NCI-H1105 (cell line): ENCODE measurements at places on chromosomes 16 and 17.

DNA sequence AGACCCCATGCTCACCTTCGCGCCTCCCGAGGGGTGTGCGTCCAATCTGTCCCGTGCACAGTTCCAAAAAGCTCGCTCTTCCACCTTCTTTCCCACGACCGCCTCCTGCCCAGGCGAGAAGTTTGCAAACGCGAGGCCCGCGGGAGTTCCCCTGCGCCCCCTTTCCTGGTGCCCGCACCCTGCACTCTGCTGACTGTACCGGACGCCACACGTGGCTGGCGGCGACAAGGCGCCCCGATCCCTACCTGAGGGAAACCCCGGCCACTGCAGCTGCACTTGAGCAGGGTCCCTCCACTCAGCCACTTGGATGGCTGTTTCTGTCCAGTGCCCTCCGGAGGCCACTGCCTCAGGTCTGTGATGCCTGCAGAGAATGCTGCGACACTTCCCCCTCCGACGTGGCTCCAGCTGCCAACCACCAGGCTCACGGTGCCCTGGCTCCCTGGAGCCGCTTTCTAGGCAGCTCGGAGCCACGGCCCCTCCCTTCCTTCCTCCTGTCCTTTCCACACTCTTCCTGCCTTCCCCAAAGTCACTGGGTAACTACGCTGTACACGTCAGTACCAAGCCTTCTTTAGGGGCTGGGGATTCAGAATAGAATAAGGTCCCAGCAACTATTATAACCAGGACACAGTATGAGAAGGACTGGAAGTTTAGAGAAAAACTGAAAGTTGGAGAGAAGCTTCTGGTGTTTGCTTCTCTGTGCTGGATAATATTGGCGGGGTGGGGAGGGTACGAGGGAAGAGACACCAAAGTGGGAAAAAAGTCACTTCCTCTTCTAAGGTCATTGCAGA lies at the start of gene MLKL:
Gene MLKL (minus strand): TSS at position 425 of the 788 bp plus-strand sequence. CDS start 5,105 bp downstream, outside the sequence.
- no peak for DNase-seq

GRCh38 chr16:4519274-4520058 lies 19.1 kb downstream of the CDIP1 start:
- DNase-seq = no peak

DNA sequence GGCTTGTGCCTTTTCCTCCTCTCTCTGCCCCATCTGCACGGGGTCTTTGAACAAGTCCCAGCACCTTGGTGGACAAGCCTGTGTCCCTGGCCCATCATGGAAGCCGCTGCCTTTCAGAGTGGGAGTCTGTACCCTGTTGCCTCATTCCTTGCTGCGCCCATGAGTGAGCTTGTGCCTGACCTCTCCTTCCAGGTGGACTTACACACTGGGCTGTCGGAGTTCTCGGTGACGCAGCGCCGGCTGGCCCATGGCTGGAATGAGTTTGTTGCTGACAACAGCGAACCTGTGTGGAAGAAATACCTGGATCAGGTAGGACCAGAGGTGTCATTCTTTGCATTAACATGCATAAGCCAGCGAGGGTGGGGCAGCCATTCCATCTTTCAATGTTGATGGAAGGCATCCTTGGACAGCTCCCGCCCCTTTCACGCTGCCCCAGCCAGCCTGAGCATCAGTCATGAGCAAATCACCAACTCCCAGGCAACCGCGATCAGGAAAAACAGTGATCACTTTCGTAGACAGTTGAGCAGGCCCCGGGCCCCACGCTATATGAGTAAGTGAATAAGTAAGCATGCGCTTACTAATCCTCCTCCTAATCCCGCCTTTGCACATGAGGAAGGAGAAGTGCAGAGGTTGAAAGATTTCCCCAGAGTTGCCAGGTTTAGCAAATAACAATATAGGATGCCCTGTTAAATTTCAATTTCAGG lies 36.8 kb downstream of the ATP2C2 start:
- DNase-seq = no peak

GRCh38 chr17:45273551-45273957 lies 11.7 kb upstream of the SPATA32 start:
- DNase-seq = no peak

- DNase-seq = no peak
These were observed 2.2 kb upstream of the ALDOA start for GRCh38 chr16:30063278-30063892.

- peak; percentile 7 for DNase-seq
These were observed 18.6 kb downstream of the HSBP1 start for GRCh38 chr16:83826146-83826913.

DNA sequence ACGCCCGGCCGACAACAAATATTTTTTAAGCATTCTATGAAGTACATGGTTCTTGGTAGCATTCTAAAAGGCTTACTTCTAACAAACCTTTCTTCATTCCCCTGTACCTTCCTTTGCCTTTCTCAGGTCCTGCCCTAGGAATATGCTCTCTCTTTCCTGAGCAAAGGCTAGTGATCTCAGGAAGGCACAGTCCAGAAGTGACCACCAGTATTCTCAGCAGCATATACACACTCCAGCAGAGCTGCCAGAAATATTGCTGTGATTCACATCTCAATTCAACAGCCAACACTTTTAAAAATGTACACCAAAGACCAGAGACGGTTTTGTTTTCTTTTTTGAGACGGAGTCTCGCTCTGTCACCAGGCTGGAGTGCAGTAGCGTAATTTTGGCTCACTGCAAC lies 41.4 kb upstream of the ANKFY1 start:
- DNase-seq = no peak

- DNase-seq = no peak
These were observed 9.1 kb downstream of the DEXI start for GRCh38 chr16:10932959-10933710.

GRCh38 chr17:69637446-69638156 lies 223.1 kb downstream of the MAP2K6 start:
- DNase-seq = no peak

- DNase-seq = no peak
These were observed 37.4 kb upstream of the NDRG4 start for GRCh38 chr16:58462499-58462996.

GRCh38 chr16:11016993-11017392 lies 72.6 kb downstream of the CLEC16A start:
- no peak for DNase-seq

DNA sequence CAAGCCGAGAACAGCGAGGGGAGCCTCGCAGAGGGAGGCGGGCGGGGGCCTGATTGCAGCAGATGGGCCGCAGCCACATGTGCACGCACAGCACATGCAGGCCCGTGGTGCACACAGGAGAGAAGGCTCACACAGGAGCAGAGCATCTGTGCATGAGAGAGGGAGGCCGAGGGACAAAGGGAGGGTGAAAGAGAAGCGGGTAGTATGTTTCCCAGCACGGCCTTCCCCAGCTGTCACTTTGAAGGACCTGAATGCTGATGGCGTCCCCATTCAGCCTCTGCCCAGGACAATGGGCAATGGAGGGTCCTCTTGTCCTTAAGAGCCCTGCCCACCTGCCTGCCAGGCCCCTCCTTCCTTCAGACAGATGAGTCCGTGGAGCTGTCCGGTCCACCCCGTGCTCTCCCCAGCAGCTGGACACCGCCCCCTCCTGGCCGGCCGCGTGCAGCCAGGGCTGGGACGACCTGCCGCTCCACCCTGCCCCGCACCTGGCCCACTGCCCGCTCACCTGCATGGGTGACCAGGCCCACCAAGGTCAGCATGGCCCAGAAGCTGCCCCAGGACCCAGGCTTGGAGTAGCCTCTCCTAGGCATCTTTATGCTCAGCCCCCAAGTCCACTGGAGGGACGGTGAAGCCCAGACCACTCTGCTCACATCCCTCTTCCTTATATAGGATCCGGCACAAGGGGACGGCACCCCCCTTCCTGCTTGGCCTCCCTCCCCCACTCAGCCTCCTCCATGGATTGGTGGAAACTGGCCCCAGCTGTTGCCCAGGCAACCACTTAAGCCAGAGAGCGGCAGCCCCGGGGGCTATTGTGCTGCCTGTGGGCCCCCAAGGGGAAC lies at the start of gene BTBD17:
Gene BTBD17 (minus strand): TSS at position 639 of the 839 bp plus-strand sequence. CDS start 49 bp downstream, at position 590.
- DNase-seq = peak; percentile 80

DNA sequence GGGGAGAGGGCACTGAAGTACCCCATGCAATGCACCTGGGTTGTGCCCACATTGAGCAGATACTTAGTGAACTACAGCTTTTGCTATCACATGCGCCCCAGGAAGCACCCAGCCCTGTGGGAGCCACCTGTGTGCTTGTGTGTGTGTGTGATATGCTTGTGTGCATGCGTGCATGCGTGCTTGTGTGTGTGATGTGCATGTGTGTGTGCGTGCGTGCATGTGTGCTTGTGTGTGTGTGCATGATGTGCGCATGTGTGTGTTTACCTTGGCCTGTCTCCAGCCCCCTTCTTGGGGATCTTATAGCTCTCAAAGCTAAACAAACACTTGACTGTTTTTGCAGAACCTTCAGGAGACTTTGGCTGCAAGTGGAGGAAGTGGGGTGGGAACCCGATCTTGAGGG lies 841 bp downstream of the C16orf89 start:
- DNase-seq = no peak

DNA sequence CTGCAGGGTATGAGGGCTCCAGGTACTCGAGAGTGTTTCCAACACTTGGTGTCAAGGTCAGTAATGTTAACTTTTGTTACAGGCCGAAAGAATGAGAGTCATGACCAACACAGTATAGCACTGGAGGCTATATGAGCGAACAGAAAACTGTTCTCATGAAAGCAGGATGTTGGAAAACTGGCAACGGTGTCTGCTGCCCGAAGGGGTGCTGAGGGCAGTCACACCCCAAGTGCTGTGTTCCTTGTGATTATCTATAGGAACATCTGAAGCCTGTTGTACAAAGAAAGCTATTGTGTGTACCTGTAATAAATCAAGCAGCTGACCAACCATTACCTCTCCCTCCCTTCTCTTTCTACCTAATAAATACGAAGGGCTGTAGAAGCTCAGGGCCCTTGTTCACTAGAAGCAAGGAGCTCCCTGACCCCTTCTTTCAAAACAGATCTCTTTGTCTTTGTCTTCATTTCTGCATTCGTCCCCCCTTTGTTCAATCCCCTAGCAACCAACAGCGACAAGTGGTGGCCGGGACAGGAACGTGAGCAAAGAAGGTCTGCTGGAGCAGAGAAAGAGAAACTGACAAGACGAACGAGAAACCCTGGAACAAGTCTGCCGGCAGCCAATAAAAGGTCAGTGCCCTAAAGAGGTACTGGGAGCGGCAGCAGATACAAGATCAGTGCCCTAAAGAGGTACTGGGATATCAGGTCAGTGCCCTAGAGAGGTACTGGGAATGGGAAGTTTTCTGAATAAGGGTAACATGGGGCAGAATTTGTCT lies 7.6 kb downstream of the CD300LD start:
- no peak for DNase-seq

DNA sequence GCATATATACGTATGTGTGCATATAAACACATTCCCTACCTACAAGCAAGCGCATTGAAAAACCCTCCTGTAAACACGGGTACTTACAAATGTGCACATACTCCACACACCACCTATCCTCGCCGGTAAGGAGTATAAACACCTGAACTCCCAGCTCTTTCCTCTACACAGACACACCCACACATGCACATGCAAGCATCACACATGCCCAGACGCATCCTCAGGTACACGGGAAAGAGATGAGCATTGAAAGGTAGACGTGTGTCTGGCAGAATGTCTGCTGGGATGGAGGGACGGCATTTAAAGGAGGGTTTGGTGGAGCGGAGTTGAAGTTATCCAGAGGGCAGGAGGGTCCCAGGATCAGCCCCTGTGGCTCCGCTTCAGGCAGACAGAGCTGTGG lies 4.7 kb upstream of the SMTNL2 start:
- DNase-seq = no peak

GRCh38 chr16:11976850-11977375 lies 379 bp downstream of the SNX29 start:
- no peak for DNase-seq

- no peak for DNase-seq
These were observed 77.4 kb downstream of the CDH13 start for GRCh38 chr16:82703871-82704768.

DNA sequence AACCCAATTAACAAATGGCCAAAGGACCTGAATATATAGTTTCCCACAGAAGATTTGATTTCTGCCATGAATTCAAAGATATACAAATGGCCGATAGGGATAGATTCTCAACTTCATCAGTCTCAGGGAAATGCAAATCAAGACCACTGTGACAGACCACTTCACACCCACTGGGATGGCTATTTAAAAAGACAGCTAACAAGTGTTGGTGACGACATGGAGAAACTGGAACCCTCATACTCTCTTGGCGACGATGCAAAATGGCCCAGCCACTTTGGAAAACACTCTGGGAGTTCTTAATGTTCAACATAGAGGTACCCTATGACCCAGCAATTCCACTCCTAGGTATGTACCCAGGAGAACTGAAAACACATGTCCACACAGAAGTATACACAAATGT lies 17.4 kb upstream of the KREMEN2 start:
- DNase-seq = no peak

- no peak for DNase-seq
These were observed 106.3 kb downstream of the PRKCB start for GRCh38 chr16:23941963-23942564.

DNA sequence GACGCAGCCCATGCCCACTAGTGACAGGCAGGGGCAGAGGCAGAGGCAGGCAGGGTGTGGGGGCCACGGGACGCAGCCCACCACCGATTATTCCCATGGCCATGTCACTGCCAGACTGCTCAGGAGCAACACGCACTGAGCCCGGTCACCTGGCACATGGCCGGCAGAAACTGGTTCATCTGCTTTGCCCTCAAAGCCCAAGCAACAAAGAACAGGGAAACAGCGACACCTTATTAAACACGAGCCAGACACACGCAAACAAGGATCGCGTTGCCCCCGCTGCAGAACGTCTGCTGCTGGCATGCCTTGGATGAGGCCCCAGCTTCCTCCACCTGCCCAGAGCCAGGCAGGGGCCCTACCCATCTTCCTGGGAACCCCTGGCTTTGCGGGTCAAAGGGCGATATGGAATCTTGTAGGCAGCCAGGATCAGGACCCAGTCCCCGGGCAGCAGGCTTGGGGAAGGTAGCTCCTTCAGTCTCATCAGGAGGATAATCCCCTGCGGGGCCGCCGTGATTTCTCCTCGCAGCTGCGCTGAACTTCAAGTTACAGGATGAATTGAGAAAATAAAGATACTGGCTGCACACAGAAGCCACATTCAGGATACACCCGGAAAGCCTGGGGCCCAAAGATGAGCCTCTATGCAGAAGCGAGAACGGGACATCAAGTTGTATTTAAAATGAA lies 4.8 kb downstream of the TBC1D16 start:
- peak; percentile 55 for DNase-seq

DNA sequence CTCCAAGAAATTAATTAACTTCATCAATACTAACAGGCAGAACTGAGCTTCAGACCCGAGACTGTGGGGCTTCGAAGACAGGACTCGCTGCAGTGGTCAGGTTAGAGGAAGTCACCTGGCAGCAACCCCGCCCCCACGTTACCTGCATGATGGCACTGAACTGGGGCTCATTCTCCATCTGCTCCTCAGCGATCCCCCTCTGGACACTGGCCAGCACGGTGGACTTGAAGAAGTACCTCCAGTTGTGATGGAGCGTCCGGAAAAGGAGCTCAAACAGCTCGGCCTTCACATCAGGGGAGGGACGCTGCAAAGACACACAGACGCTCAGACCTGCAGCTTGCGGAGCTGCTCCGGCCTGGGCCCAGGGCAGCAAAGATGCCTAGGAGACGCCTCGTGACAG lies 40.9 kb upstream of the GSG1L start:
- no peak for DNase-seq
